ENCODE measurements at places on chromosomes 6 and 20. TPM values are rescaled to one million over a fixed set of nuclear protein-coding genes. Genes with fewer than 3 reads are reported as not detected.

PNPLA1 gene
- not detected for polyA plus RNA-seq

PPP1R3G gene
- 1.3 TPM for polyA plus RNA-seq

OPRL1 gene
- 0.77 TPM for polyA plus RNA-seq

TBXT gene
- polyA plus RNA-seq, result not detected

RBM12 gene
- polyA plus RNA-seq, result 97.9 TPM

MLN gene
- not detected for polyA plus RNA-seq

Data from HepG2 (cell line).